ENCODE measurements at places on chromosomes 13 and 19.

DNA sequence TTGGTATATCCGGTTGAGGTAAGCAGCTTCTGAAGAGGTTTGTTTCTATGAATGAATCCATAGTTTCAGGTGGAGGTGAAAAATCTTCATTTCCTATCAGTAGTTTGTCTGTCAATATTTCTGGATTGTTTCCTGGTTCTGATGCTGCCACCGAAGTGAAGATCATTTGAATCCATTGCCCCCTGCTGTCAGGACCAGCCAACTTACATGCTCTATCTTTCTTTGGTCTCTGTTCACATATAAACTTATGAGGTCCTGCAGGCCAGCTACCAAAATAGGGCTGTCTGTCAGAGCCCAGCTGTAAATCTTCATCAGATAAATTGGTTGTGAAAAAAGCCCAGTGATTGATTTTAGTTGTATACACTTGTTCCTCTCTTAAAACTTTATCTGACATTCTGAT is 15.2 kb upstream of the N4BP2L1 start:
- DNase-seq, result peak; percentile 54

- no peak for DNase-seq
These were observed 95.9 kb downstream of the AKAP11 start for GRCh38 chr13:42367831-42368230.

DNA sequence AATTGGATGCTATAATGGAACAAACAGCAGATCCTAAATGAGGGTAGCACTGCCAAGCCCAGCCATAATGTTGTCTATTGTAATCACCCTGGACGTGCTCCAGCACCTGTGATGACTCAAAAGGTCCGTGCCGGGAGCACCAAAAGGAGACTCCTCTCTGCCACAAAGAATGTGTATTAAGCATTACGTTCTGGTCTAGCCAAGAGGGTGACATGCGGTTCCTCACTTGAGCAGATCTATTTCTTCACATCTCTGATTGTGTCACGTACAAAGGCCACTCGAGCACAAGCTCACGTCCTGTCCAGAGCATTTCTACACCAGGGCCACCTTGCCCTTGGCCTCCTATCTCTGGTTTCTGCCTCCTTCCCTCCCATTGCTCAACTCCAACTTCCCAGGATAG is 219.9 kb upstream of the IRS2 start:
- no peak for DNase-seq

- DNase-seq, result no peak
These were observed 9.2 kb downstream of the LMTK3 start for GRCh38 chr19:48502350-48503018.

DNA sequence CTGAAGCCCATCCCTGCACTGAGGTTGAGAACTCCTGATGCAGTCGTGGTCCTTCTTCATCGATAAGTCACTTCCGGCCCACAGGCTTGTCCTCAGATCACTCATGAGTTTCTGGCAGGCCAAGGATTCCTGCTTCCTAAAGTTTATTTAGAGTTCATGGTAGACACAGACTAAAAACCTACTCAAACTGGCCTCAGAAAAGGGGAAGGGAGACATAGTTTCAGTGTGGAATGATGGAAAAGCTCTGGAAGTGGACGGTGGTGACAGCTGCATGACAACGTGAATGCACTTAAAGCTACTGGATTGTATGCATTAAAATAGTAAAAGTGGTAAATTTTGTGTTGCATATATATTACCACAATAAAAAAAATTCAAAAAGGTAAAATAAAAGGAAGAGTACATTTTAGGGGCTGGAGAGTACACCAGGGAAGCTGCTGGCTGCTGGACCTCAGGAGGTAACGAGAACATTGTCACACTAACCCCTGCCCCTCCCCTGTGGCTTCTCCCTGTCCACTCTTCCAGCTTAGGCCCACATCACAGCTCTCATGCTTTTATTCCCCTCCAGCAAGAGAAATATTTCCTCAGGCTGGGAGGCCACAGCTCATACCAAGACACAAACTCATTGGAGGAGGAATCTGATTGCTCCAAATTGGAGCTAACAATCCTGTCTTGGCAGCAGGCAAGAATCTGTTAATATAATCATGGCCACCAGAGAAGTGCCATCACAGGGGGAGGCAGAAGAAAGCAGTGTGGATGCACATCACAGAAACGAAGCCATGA is 741.0 kb downstream of the UQCRFS1 start:
- DNase-seq, result no peak
